Cortex of kidney (tissue), 1 donor: ENCODE measurements at places on chromosomes 5 and 9.

DNA sequence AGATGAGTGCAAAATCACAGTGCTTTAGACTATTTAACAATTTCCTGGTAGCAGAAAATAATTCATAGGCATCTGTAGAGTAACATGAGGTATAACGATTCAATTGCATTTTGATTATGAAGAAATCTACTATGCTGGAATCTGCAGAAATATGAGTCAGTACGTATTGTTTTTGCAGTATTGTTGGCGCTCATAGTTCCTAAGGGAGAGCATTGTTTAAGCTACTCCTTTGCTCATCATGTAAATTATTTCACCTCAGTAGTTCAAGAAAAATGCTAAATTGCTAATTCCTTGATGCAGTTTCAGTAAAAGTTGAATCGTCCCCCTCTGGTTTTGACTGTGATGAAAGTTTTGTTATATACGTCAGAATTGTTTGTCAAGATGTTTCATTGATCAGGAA lies 458.4 kb downstream of the HINT1 start:
- no peak for DNase-seq

DNA sequence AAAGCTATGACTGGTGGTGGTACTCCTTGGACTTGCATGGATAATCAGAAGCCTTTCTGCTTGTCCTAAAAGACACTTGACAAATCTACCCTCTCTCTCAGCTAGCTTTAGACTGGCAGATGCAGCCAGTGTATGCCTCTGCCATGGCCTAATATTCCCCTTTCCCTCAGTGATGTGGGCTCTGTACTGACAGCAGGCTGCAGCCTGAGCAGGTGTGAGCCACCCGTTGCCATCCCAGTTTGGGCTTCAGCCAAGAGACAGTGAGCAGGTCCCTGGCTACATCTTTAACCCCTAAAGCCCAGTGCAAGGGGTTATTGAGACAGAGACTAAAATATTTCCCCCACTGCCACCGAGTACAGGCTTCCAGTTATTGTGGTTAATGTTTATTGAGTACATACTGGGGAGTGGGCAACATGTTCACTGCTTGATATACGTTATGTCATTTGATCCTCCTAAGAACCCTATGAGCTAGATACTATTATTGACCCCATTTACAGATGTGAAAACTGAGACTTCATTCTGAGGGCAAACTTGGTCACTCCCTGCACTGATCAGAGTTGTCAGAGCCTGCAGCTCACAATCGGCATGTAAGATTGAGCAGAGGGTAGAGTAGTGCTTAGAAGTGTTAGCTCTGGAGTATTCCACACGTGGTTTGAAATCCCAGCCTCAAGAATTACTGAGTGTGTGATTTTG lies 254.2 kb downstream of the ARHGAP26 start:
- no peak for DNase-seq

- DNase-seq: no peak
Observed at GRCh38 chr5:93602241-93603077, 19.4 kb downstream of the NR2F1 start.

DNA sequence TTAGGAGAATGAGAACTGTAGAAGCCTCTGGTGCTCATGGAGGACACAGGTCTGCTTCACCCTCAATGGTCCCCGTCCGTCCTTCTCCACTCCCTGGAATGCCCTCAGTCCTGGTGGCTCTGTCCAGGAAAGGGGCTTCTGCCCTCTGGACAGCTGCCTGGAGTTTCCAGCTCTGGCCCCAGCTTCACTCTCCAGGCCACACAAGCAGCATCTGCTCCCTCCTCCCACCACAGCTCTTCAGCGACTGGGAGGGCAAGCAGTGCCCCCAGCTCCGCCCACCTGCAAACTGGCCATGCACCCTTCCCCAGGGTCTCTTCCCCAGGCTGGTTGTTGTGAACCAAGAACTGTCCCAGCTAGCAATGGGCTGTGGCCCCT lies 4.7 kb downstream of the SARDH start:
- DNase-seq: no peak

DNA sequence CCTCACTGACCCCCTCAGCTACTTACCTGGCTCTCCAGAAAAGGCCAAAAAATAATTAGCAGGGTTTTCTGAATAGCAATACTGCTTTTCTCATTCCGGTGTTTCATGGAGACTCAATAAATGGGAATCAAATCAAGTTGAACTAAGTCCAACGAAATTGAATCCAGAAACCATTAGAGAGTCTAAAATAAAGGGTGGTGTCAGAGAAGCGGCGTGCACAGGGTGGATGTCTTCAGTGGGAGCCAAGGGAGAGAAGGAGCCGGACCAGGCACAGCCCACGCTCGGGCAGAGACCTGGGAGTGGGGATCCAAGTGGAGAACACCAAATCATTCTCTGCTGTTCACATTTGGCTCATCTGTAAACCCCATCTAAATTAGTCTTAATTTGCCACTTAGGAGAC lies 40.2 kb upstream of the WWC1 start:
- DNase-seq: no peak

GRCh38 chr9:106859957-106860720 lies 2.8 kb upstream of the ZNF462 start:
- no peak for DNase-seq

GRCh38 chr5:156505101-156505500 lies 178.1 kb downstream of the SGCD start:
- DNase-seq: no peak

- DNase-seq: no peak
Observed at GRCh38 chr9:95134457-95134881, 183.0 kb downstream of the FANCC start.

DNA sequence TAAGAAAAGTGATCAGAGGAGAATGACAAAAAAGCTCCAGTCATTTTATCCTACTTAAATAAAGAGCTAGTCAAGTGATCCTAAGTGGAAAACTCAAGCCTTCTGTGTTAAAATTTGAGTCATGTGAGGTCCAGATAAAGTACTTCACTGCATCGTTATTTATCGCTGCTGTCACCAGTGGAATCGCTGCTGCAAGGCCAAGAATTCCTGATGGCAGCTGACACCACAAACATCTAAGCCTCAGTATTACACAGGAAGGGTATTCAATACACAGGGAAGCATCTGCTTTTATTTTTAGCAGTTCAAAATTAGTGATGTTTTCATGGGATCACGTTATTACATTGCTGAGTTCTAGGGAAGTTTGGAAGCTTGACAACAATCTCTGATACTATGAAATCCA lies 190.3 kb downstream of the GOLPH3 start:
- no peak for DNase-seq

- no peak for DNase-seq
Observed at GRCh38 chr5:77640589-77641396, 2.3 kb upstream of the OTP start.

GRCh38 chr9:137978262-137978714 lies 100.7 kb downstream of the CACNA1B start:
- no peak for DNase-seq

DNA sequence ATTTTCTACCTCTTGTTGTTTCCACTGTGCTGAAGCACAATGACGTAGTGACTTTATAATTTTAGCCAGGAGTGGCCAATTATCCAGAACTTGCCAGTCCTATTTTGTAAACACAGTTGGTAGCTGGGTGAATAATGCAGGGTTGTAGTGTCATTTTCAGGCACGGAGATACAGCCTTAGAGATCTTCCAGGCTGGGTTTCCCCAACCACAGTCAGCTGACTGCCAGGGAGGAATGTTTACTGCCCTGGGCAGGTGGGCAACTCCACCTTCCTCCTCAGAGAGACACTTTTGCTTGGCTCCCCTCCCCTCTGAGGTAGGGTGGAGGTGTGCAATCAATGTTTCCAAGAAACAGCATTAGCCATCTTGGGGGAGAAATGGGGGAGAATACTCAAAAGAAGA lies 228.1 kb upstream of the NR4A3 start:
- no peak for DNase-seq
